H1 (cell line): ENCODE measurements at places on chromosomes 11 and 22.

DNA sequence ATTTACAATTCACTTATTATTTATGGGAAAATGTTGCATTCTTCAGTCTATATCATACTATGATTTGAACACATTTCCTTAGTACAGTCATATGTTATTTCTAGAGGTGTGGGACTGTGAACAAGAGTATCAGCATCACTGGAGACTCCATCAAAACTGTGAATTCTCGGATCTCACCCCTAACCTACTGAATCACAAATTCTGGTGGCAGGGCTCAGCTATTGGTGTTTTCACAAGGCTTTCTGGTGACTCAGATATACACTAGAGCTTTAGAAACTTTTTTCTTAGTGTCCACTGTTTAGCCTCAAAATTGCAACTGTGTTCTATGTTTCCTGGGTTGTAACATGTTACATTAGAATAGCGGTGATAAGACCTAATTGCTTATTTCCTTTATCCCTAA, 352.9 kb upstream of the DDI1 start:
- H3K4me1 ChIP-seq, result peaks cover 3% of the 10 kb centered on the region; the same call in 1 of the 2 replicates
- no peak for DNase-seq
- H3K4me3 ChIP-seq, result no peak overlapping the region
- no peaks in the 10 kb centered on the region for H3K36me3 ChIP-seq

DNA sequence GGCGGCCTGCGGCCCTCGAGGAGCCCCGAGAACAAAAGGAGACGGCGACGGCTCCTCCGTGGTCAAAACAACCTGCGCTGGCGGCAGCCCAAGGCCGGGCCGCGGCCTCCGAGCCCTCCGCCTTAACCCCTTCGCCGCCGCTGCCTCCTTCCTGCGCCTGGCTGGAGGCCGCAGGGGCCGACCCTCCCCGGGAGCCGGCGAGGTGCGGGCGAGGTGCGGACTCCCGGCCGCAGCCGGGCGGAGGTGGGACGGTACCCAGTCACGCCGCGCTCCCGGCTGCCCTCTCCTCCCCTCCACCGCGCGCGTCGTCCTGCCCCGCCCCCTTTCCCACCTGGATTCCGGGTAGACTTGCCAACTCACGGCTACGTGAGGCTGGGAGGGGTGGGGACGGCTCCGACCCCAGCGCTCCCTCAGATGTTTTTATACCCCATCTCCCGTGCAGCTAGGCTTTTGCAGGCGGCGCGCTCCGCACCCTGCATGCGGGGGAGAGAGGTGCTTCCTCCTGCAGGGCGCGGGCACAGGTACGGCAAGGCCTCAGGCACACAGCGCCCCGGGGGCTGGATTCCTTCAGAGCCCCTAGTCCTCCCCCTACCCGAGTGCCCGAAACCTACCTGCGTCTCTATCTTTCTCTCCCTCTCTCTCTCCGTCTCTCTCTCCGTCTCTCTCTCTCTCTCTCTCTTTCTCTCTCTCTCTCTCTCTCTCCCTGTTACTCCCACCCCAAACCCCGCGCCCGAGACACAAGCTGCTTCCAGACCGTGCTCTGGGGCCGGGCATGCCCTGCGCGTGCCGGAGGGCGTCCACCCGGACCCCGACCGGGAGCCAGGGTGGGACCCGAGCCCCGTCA, 2.0 kb downstream of the PDGFB start:
- H3K27me3 ChIP-seq, result peaks cover 72% of the 10 kb centered on the region
- H3K4me3 ChIP-seq, result peak overlapping the region; percentile 16
- H3K36me3 ChIP-seq, result no peaks in the 10 kb centered on the region
- no peak overlapping the region for H3K27ac ChIP-seq
- peak; percentile 86 for DNase-seq
- H3K4me1 ChIP-seq, result peaks cover 20% of the 10 kb centered on the region

DNA sequence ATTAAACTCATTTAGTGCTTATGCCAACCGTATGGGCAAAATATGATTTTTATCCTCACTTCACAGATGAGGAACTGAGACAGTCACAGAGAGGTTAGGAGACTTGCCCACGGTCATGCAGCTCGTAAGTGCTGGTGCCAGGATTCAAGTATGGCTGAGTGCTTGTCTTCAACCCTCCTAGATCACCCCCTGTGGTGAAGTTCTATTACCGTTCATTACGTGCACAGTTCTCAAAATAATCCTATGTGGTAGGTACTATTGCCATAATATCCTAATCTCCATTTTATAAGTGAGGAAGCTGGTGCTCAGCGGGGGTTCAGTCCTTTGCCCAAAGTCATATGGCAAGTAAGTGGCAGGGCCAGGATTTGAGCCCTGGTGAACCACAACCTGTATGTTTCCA, 1.5 kb downstream of the MIEF1 start:
- peaks cover 4% of the 10 kb centered on the region for H3K4me1 ChIP-seq
- peaks cover 40% of the 10 kb centered on the region for H3K36me3 ChIP-seq
- no peak for DNase-seq
- H3K4me3 ChIP-seq, result no peak overlapping the region

DNA sequence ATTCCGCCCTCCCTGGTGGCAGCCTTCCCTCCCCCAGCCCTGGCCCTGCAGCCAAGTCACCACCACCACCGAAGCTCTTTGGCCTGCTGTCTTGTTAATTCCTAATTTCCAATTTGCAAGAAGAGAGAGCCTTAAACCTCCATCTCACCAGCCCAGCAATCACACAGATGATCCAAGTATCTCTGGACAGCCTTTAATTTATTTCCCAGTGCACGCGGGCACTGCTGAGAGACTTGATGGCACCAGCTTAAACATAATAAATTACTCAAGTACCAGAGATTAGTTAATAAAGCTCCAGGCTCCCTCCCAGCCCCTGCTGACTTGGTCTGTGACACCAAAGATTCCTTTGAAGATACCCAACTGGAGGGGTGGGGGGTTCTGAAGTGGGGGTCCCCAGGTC, 494.7 kb downstream of the BUD13 start:
- no peak overlapping the region for H3K4me3 ChIP-seq
- no peaks in the 10 kb centered on the region for H3K4me1 ChIP-seq
- H3K27me3 ChIP-seq, result no peaks in the 10 kb centered on the region

DNA sequence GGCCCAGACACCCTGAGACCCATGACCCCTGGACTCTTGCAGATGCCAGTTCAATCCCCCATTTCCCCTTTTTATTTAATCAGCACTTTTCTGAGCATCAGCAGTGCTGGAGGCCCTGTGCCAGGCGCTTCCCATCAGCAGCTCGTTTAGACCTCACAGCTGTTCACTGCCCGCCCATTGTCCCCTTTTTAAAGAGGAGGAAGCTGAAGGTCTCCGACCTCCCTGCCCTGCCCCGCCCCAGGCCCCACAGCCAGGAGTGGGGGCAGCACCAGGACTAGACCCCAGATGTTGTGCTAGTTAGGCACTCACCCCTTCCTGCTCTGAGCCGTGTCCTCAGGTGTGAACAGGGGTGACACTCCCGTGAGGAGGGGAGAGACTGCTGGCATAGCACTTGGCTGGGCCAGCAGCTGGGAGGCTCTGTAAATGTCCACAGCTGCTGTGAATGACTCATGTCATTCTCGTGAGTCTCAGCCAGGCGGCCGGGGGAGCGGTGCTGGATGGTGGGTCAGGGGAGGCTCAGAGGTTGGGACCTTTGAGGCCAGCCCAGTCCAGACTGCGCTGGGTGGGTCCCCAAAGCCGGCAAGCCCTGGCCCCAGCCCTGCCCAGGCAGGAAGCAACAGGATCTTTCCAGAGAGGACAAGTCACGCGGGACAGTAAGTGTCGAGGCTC, 19.9 kb downstream of the EMID1 start:
- no peaks in the 10 kb centered on the region; the same call in 1 of the 2 replicates for H3K27me3 ChIP-seq
- H3K4me1 ChIP-seq, result no peaks in the 10 kb centered on the region; the same call in none of the 2 replicates
- DNase-seq, result no peak
- H3K27ac ChIP-seq, result no peak overlapping the region
- no peak overlapping the region for H3K4me3 ChIP-seq

DNA sequence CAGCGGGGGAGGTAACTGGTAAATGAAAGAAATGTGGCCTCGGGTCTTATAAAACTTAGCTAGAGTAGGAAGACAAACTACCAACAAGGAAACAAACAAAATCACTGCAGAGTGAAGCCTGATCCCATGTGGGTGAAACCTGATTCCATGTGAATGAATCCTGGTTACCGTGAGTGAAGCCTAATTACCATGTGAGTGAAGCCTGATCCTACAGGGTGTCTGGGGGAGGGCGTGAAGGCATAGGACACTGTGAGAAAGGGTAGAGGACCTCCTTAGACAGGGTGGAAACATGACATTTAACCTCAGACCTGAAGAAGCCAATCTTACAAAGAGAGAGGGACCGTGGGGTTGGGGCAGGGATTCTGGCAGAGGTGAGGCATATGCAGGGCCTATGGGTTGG, 106.2 kb upstream of the USP47 start:
- H3K4me3 ChIP-seq, result no peak overlapping the region
- no peak overlapping the region for H3K27ac ChIP-seq
- H3K27me3 ChIP-seq, result no peaks in the 10 kb centered on the region
- peak; percentile 5 for DNase-seq
- no peaks in the 10 kb centered on the region for H3K36me3 ChIP-seq

GRCh38 chr11:65279741-65280440, 18.1 kb downstream of the POLA2 start:
- DNase-seq, result no peak
- H3K27me3 ChIP-seq, result no peaks in the 10 kb centered on the region
- peaks cover 60% of the 10 kb centered on the region for H3K36me3 ChIP-seq

DNA sequence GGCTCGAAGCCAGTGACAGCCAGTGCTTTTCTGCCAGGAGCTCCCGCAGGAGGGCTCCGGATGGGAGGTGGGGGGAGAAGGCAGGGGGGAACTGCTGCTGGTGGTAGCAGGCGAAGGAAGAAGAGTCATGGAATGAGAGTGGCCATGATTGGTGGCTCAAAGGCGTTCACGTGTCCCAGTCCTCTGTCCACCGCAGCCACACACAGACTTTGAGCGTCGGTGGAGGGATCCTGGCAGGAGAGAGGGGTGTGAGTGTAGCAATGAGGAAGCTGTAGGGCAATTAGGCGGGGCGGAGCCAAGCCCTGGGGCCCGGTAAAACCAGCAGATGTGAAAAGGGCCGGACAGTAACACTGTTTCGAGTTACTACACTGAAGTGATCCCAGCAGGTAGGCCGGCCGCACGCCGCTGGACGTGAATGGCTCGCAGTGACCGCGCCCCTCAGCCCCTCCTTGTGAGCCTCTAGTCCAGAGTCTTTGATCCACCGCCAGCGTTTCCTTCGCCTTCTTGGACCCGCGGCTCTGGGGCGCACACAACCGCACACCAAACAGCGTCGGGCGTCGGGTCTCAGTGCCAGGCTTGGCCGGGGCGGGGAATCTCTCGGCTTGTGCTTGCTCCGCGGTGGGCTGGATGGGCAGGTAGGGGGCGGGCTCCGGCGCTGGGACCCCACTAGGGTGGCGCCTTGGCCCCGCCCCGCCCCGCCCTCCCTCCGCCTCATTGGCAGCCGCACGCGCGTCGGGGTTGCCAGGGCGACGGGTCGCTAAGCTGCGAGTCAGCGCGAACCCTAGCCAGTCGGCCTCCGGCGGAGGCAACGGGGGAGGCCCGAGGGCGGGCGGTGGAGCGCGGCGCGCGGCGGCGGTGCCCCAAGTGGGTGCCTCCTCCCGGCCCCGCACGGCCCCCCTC, at the start of gene LRRC10B:
TSS of gene LRRC10B (plus strand) at position 788 of the 900 bp plus-strand sequence. CDS start 250 bp downstream, outside the sequence.
- H3K4me3 ChIP-seq, result peak within 1 kb of the TSS; percentile 49
- H3K36me3 ChIP-seq, result no peaks in the 10 kb centered on the region
- peaks cover 27% of the 10 kb centered on the region for H3K4me1 ChIP-seq

DNA sequence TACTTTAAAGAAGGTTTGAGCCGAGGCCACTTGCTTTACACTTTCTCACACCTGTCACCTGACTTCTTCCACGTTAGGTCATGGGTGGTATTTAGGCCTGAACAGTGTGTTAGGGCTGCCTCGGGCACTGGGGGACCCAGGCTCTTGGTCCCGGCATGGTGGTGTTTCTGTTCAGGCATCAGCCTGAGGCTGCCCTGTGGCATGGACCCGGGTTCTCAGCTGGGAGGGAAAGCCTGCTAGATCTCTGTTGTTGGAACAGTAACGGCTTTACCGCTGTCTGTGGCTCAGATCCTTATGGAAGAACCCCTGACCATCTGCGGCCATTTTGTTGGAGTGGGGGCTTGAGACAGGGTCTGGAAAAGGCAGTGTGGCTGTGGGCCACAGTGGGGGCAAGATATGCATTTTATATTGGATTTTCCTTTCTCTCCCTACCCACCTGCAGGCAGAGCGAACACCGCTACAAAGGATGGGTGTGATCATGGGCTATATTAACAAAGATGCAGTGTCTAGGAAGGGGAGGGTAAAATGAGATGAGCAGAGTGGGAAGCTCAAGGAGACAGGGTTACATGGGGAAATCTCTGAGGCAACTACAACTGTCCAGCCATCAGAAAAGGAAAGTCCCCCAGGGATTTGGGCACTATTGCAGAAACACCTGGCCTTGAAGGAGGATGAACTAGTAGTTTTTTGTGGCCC, 1.6 kb upstream of the KCNJ11 start:
- H3K4me3 ChIP-seq, result peak overlapping the region; percentile 9; the same call in 1 of the 2 replicates
- no peaks in the 10 kb centered on the region for H3K36me3 ChIP-seq
- no peak for DNase-seq
- H3K27ac ChIP-seq, result no peak overlapping the region
- H3K4me1 ChIP-seq, result no peaks in the 10 kb centered on the region

- no peaks in the 10 kb centered on the region for H3K27me3 ChIP-seq
- no peak overlapping the region for H3K4me3 ChIP-seq
- no peaks in the 10 kb centered on the region; the same call in 1 of the 2 replicates for H3K36me3 ChIP-seq
- no peak for DNase-seq
- no peaks in the 10 kb centered on the region for H3K4me1 ChIP-seq
Observed at GRCh38 chr11:11968511-11969280, 39.7 kb downstream of the DKK3 start.

DNA sequence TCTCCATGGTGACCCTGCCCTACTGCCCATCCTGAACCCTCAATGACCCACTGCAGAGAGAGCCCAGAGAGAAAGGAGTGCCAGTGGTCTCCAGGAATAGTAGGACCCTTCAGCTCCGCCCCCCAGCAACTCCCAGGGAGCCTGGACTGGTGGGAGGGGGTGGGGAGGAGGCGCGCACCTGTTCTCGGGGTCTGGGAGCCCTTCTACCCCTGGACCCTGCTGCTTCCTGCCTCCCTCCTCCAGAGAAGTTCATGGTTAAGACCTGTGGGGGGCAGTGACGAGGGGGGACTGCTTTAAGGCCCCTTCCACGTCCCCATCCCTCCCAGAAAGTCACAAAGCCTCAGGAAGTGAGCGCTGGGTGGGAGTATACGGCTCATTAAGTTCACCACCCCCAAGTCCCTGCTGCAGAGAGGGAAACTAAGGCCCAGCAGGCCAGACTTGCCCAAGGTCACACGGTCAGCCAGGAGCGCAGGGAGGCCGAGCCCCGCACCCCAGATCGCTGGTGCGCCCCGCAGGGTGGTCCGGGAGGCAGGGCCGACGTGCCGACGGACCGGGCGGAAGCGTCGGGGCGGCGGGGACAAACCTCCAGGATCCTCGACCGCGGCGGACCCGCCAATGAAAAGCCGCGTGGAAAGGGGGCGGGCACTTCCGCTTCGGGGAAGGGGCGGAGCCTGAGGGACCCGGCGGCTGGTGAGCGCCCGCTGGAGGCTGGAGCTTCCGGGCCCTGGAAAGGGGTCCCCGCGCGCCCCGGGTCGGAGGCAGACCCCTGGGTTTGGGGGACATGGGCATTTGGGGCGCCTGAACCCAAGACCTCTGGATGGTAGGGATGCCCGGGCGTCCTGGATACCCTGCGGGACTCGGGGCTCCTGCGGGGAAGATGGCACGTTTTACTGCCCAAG, at the start of the genes NUDT22 and TRPT1:
TSS of gene NUDT22 (plus strand) at position 667 of the 899 bp plus-strand sequence. CDS start 379 bp downstream, outside the sequence.
TSS of gene TRPT1 (minus strand) at position 579 of the 899 bp plus-strand sequence. CDS start at position 253, 326 bp downstream.
- peaks cover 7% of the 10 kb centered on the region for H3K36me3 ChIP-seq
- H3K27me3 ChIP-seq, result no peaks in the 10 kb centered on the region
- H3K27ac ChIP-seq, result peak within 1 kb of the TSS; percentile 11; the same call in 1 of the 2 replicates
- no peak for DNase-seq
- peaks cover 11% of the 10 kb centered on the region for H3K4me1 ChIP-seq

GRCh38 chr22:46290843-46291785, 5.6 kb upstream of the GTSE1 start:
- H3K4me3 ChIP-seq, result no peak overlapping the region
- H3K27me3 ChIP-seq, result no peaks in the 10 kb centered on the region
- H3K36me3 ChIP-seq, result no peaks in the 10 kb centered on the region
- DNase-seq, result no peak
- no peak overlapping the region for H3K27ac ChIP-seq
